Stimulated activated effector memory CD8-positive, alpha-beta T cell treated with anti-CD3 and anti-CD28 coated beads, Interleukin-12 subunit alpha, Interleukin-12 subunit beta, amount 100 ng/mL, for 72 hours (primary cell): ENCODE measurements at places on chromosomes 11 and 22.
A peak's percentile ranks its signal among the peaks of the same experiment; 100 is the strongest.

DNA sequence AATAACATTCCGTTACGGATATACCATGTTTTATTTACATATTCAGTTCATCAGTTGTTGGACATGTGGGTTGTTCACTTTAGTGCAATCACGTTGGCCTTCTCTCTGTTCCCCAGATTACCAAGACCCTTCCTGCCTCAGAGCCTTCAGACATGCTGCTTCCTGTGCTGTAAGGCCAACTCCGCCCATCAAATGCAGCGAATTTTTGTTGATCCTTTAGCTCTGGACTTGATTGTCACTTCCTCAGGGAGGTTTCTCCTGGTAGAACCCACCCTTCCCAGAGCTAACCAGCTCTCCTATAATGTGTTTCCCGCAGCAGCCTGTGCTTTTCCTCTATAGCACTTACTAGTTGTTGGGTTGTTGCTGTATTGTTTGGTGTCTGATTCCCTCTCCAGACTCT is 39.4 kb downstream of the SWAP70 start:
- DNase-seq, result no peak

- DNase-seq, result no peak
Measured at GRCh38 chr11:125790825-125791224, 2.9 kb downstream of the PATE3 start.

DNA sequence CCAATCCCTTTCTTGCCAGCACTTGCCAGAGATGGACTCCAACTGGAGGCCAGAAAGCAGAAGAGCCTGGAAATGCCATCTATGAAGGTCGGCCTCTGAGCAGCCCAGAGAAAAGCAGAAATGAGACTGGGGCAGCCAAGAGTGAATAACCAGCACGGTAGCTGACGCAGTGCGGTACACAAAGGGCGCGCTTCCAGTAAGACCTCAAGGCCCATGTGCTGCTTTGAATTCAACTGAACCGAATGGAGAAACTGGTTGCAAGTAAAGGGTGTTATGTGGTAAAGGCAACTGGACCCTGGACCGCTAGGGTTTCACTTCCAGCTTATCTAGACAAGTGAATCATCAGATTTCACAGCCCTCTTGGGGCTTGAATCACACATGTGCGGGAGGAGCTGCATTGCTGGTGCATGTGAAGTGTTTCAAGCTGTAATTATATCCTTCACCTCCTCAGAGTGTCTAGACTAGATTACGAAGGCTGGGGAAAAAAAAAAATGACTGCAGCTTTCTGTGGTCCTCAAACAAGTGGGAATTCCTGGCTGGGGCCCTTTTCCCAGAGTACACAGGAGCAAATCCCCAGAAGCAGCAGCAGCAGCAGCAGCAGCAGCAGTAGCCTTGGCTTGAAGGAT is 128.9 kb downstream of the CCDC34 start:
- no peak for DNase-seq

GRCh38 chr22:29078036-29078868 is 5.4 kb downstream of the KREMEN1 start:
- no peak for DNase-seq

- DNase-seq, result no peak
Measured at GRCh38 chr22:28051787-28052356, 132.8 kb upstream of the PITPNB start.

DNA sequence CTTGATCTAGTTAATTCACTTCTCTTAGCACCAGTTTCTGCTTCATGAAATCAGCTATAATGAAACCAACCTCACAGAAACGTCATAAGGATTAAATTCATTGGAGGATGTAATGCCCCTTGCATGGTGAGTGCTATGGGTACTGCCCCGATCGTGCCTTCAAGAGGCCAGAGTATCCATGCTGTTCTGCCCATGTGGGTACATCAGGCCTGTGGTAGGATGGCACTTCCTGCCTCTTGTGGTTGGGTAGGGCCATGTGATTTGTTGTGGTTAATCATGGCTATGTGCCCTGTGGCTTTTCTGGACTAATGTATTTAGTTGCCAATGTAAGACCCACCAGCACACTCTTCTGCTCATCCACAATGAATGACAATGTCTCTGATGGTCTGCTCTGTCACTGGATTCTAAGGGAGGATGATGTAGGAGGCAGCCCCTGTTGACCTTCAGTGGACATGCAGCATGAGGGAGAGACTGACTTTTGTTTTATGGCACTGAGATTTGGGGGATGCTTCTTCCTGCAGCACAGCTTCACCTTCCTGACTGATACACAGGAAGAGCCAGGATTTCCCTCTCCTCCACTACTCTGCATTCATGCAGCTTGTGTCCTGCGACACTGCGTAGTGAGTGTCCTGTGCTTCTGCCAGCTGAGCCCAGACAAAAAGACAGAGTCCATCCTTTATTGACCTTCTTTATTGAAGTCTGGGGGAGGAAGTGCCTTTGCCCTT is 66.2 kb downstream of the DHCR7 start:
- no peak for DNase-seq

DNA sequence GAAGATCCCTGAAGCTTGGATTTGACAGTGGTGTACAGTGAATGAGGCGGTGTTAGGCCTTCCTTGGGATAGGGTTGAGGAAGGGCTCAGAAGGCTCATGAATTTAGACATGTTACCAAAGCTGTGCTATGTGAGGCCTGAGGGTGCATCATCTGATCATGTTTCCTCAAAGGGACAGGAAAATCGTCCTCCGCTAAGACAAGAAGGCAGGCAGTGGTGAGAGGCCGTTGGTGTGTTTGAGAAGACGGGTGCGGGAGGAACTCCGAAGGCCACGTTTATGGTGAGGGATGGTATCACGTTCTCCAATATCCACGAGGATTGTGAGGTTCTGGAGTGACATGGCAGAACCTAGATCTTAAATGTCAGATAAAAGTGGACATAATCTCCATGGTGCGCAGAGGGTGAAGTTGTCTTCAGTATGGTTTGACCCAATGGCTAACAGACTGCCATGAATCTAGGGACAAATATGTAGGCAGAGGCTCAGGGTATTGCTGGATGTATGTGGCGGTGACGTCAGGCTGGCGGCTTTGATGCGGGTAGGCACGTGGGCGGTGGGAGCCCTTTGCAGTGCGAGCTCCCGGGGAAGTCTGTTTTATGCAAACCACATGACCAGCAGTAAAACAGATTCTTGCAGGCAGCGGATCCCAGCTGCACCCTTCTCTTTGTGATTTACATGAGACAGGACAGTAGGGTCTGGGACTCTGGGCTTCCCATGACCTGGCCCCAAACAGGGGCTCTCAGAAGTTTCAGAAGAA is 242.3 kb upstream of the B3GAT1 start:
- no peak for DNase-seq

DNA sequence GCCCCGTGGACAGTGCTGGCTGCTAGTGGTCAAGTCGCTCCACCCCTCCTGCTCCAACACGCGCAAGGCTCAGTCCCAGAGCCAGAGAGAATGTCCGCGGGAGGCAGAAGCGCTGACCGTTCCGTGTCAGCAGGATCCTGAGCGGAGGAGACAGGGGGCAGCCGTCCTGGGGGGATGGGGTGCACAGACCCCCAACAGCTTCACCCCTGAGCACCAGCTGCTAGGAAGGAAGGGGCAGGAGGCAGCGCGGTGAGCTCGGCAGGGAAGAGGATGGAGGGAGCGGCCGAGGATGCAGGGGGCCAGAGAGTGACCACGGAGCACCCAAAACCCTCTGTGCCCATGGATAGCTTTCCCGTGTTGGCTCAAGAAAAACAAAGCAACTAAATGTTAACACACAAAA is 6.4 kb upstream of the TTLL8 start:
- DNase-seq, result no peak

- DNase-seq, result no peak
Measured at GRCh38 chr11:115104851-115105453, 399.3 kb downstream of the CADM1 start.

DNA sequence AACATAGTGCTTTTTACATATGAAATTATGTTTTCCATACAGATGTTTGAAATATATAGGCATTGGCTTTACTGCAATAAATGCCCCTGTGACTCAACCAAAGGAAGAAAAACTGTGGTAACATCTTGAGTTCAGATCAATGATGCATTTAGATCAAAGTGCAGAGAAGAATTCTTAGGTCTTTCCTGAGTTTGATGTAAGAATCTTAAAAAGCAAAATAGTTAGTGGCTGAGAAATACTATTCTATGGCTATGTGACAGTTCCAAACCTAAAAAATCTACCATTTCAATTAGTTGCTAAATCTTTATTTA is 93.7 kb downstream of the SOX6 start:
- DNase-seq, result no peak

GRCh38 chr11:118655486-118656190 is 23.8 kb downstream of the TREH start:
- no peak for DNase-seq

- DNase-seq, result peak; percentile 88
Measured at GRCh38 chr22:30649430-30650007, 13.9 kb downstream of the SLC35E4 start.

GRCh38 chr11:76436020-76436419 is 8.8 kb upstream of the EMSY start:
- DNase-seq, result no peak

GRCh38 chr11:119704849-119705248 is 24.2 kb downstream of the NECTIN1 start:
- DNase-seq, result no peak

GRCh38 chr11:63543711-63544110 is 7.1 kb downstream of the PLAAT4 start:
- DNase-seq, result no peak

- DNase-seq, result no peak
Measured at GRCh38 chr11:33178443-33179180, 17.3 kb upstream of the CSTF3 start.

DNA sequence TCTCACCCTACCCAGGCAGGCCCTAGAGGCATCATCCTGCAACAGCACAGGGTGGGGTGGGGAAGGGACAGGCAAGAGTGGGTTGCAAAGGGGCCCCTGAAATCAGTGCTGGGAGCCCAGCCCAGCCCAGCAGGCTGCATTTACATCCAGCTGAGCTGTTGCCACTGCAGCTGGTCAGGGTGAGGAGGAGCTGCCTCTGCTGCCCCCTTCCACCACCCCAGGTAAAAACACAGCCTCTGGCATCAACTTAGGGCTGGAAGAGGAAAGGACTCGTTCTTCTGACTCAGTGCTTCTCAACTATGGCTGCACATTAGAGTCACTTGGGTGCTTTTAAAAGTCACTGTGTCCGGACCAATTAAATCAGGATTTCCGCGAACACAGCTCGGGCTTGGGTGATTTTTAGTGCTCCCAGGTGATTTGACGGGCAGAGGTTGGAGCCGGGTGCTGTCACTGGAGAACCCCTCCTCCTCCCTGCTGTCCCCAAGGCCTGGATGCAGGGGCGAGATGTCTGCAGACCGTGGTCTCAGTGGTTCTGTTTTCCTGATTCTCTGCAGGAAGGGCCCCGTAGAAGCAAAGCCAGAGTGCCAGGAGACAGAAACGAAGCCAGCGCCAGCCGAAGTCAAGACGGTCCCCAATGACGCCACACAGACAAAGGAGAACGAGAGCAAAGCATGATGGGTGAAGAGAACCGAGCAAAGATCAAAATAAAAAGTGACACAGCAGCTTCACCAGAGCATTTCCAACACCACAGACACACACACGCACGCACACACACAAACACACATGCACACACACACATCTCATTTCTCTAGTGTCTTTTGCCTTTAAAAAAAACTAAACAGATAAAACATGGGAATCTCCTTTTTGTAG is 39.4 kb upstream of the TTC12 start:
- DNase-seq, result no peak

DNA sequence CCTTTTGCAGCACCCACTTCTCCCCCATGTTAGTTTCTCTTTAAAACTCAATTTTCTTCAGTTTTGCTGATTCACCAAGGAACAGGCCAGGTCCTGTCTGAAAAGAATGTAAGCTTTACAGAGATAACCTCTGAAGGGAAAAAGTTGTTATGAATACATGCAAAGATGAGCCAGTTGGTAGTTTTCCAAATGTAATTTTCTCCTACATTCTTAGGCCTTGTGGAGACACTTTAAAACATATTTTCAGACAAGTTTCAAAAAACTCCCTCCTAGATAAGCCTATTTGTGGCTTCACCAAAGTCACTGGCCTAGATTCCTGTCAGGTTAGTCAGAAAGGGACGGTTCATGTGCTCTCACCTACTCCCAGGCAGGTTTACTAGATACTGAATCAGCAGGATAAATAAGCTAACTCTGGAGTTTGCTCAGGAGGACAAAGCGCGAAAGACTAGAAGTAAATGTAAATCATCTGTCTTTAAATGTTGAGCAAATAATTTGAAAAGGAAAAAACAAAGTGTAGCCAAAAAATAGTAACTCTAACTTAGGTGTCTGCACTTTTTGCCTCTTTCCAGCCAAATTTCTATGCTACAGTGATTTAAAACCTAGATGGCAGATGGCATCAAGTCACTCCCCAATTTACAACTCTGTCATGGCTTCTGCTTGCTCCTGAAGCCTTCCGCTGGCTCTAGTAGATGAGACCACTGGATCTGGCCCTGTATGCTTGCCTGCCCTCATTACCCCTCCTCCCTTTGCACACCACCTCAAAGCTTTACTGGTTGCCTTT is 4.9 kb upstream of the ATP6V1E1 start:
- DNase-seq, result no peak

- no peak for DNase-seq
Measured at GRCh38 chr11:70159627-70160570, 43.2 kb upstream of the FADD start.

GRCh38 chr11:115477410-115477809 is 26.8 kb downstream of the CADM1 start:
- DNase-seq, result no peak

- no peak for DNase-seq
Measured at GRCh38 chr11:12862696-12863469, 146.2 kb upstream of the RASSF10 start.
